ENCODE measurements at places on chromosomes 12 and 14.

DNA sequence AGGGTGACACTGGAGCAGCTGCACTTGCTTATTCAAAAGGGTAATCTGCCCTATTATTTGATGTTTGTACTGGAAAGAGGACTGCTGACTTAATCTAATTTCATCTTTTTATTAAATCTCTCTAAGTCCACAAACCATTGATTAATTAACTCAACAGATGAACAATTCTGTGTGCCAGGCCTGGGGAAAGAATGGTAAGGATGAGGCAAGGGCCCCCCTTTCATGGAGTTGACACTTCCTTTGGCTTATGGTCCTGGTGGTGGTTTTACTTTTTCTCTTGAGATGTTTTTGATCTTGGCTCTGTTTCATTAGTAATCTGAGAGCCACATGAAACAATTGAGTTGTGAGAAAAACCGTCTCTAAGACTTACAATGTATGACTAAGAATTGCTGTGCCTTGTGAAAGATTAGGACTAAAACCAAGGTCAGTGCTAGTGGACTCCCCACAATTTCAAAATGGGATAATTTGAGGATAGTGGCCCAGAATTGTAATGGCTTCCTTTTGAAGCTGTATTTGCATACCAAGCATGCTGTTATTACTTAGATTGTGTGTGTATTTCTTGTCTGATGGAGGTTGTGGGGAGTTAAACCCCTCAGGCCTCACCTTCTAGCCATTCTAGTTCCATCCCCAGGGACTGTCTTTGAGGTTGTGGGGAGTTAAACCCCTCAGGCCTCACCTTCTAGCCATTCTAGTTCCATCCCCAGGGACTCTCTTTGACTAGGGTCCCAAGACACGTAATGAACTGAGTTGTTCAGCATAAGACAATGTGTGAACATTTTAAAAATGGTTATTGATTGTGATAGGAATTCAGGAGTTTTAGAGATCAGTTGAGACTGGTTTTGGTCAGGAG lies 52.5 kb upstream of the EVL start:
- no peak for DNase-seq

DNA sequence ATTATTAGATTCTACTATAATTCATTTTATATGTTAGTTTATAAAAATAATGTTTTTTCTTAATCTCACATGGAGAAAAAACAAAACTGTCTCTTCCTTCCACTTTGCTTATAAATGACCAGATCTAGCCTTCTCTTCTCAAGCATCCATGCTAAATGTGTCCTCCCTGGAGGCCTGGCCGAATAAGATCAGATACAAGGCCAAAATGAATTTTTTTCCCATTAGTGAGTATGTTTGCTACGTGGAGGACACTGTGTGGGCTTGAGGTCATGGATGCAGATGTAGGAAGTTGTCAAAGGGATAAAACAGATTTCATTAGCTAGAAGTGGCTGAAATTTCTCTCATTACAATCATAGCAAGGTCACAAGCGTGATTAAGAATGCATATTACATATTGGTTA lies 1244.9 kb upstream of the SEL1L start:
- DNase-seq, result no peak

DNA sequence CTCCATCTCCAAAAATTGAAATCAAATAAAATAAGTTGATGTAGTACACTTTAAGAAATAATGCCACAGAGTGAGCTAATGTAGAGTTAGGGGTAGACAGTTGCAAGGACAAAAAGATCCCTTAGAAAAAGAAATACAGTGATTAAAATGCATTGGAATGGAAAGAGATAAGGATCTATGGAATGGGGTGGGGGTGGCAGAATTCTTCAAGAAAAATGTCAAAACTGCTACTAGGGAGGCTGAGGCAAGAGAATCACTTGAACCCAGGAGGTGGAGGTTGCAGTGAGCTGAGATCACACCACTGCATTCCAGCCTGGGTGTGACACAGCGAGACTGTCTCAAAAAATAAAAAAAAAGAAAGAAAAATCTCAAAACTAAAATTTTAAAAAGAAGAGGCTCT lies 6.5 kb downstream of the OLR1 start:
- no peak for DNase-seq

DNA sequence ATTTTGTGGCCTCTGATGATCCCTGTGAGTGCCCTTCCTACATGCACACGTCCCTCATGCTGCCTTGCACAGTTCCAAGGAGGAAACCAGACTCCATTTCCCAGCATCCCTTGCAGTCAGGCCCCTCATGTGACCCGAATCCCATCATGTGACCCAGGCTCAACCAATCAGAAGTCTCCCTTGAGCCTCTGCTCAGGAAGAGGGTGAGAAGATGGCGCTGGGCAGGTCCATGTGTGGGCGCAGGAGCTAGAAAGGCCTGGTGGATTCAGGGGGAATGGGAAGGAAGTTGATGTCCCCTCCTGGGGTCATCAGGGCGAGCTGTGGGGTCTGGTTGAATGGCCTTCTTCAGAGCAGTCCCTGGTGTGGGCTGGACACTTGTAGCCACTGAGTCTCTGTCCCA lies 240.5 kb downstream of the ADGRD1 start:
- no peak for DNase-seq

DNA sequence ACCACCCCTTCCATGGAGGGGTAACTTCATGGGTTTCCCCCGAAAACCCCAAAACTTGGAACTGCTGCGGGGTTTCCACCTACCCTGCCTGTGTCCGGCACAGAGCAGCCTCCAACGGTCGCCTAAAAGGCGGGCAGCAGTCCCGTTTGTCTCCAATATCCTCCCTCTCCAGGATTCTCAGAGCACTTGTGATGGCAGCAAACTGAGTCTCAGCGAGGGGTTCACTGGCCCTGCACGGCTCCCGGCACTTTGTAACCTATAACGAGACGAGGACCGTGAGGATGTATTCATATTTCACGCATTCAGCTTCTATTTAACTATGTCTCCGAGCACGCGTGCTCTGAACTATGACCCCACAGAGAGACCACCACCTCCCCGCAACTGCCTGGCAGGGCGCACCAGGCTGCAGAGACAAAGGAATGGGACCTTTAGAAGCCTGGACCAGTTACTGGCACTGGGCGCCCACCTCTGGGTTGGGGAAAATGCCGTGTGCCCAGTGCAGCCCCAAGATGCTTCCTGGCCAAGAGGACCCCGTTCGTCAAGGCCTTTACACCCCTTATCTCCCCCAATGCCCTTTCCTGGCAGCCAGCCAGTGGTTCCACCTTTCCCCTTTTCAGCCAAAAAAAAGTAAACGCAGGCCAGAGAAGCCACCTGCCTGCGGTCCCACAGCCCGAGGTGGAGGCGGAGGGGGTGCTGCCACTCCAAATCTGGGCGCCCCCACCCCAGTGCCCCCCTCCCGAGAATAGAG lies 173.1 kb upstream of the RTL1 start:
- DNase-seq, result no peak

DNA sequence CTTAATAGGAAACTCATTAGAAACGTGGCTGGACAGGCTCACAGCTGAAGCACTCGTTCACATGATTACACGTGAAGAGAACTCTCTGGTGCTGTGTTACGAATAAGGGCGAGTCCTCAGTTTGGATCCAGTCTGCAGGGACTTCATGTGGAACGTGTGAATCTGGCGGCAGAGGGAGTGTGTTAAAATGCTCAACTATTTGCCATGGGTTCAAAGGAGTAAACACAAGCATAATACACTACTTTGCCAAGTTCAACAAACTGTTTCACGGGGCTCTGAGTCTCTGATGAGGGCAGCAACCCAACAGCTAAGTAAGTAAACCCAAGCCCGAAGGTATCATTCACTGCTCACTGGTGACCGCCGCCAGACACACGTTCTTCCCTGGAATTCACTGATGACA lies 42.4 kb downstream of the NUAK1 start:
- DNase-seq, result no peak

GRCh38 chr12:20382117-20382516 lies 13.8 kb downstream of the PDE3A start:
- DNase-seq, result no peak

- no peak for DNase-seq
Measured at GRCh38 chr12:56781726-56782125, 18.6 kb downstream of the HSD17B6 start.

GRCh38 chr12:31815096-31815495 lies 86.3 kb upstream of the AMN1 start:
- DNase-seq, result no peak

DNA sequence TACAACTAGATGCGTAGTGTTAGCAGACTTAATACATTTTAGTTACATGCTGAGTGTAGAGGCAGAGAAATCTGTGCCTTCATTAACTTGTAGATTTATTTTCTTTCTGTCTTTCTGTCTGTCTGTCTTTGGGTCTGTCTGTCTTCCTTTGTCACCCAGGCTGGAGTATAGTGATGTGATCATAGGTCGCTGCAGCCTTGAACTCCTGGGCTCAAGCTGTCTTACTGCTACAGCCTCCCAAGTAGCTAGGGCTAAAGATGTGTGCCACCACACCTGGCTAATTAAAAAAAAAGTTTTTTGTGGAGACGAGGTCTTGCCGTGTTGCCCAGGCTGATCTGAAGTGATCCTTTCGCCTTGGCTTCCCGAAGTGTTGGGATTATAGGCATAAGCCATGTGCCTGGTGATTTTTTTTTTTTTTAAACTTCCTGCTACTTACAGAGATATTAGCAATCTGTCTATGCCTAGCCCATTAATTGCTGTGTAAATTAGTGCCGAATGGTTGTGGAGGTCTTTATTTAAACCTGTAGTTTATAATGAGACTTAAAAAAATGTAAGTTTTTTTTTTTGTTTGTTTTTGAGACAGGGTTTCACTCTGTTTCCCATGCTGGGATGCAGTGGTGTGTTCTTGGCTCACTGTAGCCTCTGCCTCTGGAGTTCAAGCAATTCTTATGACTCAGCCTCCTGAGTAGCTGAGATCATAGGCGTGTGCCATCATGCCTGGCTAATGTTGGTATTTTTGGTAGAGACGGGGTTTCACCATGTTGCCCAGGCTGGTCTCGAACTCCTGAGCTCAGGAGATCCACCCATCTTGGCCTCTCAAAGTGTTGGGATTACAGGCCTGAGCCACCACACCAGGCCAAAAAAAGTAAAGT lies 22.8 kb downstream of the ERC1 start:
- DNase-seq, result no peak

GRCh38 chr14:23640524-23641141 lies 4.5 kb downstream of the DHRS2 start:
- no peak for DNase-seq

- no peak for DNase-seq
Measured at GRCh38 chr12:118981285-118982211, at the start of gene SRRM4. TSS of gene SRRM4 (plus strand) at chr12:118981541. CDS start at chr12:118981883, 342 bp downstream.

DNA sequence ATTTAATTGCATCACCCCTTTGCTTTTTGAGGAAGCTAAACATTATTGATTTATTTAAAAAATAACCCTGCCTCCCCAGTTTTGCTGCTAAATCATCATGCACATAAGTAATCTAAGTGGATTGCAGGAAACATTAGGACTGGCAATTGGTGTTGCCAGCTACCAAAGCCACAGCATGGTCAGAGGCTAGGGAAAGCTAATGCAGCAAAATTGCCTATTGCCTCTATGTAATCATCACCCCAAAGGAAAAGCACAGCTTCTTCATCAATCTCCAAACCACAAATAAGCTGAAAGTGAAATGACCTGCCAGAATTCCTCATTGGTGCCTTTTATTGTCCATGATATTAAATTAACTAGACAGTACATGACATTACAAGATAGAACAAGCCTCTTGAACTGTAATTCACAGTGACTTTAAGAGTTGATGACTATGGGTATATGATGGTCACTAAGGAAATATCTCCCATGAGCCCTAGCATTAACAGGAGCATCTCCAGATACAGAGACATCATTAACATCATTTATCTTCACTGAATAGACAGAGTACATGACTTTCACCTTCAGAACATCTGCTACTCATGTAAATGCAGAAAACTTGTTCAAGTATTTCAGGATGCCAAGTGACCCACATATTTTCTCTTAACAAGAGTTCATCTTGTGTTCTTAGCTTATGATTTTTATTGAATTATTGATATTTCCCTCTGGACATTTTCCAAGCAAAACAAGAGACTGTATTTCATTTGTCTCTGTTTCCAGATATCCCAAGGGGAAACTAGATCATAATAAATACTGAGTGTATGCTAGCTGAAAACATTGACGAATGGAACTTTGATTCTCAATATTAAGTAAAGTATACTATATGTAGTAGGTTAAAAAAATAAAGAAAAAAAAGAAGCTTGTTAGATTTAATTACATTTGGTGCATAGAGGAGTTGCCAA lies 29.4 kb downstream of the PTPRR start:
- no peak for DNase-seq

GRCh38 chr12:124453419-124454351 lies 113.7 kb downstream of the NCOR2 start:
- peak; percentile 86 for DNase-seq

DNA sequence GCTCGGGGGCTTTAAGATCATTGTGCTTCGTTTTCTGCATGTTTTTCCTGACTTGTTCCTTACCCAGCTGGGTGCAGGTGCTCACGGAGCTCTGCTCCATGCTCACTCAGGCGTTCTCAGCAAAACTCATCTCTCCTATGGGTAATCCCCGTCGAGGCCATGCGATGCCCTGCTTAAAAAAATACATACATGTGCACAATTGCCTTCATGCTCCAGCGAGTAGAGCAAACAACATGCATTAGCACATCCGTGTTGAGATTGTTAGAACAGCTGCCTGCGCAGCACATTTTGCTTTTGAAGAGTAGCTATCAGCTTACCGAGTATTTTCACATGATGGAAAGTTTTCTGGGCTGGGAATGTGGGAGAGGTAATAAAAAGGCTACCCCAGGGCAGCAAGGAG lies 16.2 kb downstream of the AACS start:
- DNase-seq, result no peak

DNA sequence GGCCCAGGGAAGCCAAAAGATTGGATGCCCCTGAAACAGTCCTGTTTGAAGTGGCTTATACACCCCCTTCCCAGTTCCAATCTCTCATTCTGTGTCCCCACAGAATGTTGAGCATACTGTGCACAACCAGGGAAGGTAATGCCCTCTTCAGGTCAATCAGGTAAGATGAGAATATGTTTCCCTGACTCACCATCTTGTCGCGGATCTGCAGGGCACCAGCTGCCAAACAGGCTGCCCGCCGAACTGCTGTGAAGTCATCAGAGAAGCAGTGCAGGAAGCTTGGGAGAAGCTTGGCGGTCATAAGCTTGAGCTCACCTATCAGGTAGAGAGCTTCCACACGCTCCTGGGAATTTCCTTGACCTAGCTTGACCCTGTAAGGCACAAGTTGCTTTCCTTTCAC lies 9.6 kb downstream of the RIOX1 start:
- DNase-seq, result no peak

- DNase-seq, result no peak
Measured at GRCh38 chr14:104553166-104554087, 26.1 kb upstream of the C14orf180 start.
